ENCODE measurements at places on chromosomes 2 and 18.

DNA sequence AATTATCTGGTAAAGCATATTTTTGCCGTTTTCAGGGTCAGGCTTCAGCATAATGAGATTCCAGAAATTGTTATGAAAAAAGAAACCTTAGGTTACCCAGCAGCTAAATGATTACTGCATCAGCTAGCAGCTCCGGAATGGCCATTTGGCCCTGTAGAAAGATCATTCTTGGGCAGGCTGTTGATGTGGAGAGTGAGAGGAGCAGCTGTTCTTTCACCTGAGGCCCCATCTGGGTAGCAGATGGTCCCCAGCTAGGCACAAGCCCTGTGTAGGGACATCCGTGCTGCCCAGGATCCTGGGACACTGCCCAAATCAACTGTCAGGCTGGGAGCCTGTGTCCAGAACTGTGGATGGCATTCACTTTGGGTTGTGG is 61.8 kb downstream of the NEDD4L start:
- no peak for DNase-seq

DNA sequence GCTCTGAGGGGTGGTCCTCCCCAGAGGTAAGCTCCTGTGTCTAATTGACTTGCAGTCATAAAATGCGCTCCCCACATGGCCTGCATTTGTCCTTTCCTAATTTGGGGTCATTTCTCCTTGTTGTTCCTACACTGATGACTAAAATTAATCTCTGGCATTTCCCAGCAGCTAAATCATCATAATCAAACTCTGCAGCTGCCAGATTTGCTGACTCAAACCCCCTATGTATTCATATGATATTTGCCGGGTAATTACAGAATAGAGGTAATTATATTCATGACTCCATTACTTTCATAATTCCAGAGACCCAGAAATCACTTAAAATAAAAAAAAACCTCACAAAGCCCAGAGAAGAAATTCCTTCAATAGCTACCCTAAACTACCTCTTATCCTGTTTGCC is 331.4 kb upstream of the KLHL29 start:
- no peak for DNase-seq

GRCh38 chr2:122831649-122832048 is 1076.2 kb downstream of the TSN start:
- DNase-seq: no peak

DNA sequence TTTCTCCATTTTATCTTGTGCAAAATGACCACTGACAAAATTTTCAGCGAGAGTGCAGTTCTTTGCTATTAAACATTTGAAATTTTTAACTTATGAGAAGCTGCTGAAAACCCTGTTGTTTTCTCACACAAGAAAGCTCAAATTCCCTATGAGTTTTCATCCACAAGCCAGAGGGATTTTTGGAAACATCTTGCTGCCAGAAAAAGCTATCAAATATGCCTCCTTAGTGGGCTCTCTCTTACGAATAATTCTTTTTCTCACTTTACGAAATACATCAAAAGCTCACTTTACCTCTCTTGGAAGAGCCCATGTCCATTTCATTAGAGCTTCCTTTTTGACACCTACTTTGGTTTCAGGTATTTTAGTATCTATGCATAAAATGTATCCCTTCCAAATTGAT is 202.9 kb downstream of the KCNH7 start:
- no peak for DNase-seq

- no peak for DNase-seq
Measured at GRCh38 chr2:101734505-101735165, 37.1 kb downstream of the MAP4K4 start.

DNA sequence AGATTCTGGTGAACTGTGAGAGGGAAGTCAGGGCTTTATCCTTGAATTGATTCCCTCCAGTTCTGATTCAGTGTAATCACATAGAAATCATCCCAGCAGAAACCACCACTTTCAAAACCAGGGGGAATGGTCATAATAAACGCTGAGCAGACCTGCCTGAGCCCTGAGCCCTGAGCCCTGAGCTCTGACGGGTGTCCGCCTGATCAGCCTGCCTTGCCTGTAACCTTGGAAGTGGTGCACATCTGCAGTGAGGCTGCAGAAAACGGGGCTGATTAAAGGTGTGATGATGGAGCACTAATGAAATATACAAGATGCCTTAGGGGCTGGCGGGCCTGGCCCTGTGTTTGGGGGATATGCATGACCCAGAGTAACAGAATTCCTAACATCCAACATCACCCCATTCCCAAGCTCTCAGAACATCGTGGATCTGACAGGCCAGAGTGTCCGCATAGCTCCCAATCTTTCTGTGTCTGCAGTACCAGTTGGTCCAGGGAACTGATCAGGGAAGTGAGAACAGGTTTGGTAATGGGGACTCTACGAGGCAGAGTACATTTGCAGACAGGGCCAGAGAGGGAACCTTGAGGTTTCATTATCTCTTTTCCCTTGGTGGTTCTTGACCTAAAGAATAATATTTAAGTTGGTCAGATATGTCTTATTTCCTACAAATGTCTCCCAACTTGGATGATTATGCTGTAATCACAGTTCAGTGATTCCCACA is 37.8 kb downstream of the KCTD18 start:
- DNase-seq: no peak

DNA sequence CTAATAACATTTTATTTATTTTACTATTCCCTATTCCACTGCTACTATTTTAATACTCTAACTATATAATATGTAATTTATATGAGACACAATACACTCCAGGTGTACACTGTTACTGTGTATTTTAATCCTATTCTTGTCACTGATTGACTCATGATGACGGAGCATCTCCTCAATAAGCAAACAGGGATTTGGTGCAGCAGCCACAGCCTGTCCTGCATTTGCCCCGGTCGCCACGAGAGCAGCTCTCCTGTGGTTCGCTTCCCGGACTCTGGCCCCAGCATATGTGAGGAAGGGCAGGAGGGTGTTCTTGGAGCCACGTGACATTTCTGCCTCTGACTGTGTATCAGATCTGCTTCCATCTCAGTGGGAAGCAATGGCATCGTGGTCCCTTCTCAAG is 74.1 kb upstream of the PXDN start:
- DNase-seq: no peak

DNA sequence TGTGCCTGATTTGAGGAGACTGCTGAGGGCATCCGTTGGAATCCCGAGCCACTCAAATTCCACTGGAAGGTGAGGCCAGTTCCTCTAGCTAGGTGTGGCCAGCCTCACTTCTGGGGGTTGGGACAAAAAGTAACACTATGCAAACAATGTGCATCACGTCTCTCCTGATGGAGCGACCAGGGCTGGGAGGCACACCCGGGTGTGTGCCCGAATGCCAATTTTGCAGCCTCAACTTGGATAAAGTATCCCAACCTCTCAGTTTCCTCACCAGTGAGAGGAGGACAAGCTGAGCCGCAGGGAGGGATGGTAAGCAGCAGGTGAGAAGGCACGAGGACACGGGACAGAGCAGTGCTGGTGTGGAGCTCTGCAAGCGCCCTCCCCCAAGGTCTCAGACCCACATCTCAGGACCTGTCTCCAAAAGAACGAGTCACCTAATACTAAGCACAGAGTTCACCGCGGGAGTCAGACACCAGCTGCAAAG is 218.3 kb downstream of the HAUS1 start:
- no peak for DNase-seq

DNA sequence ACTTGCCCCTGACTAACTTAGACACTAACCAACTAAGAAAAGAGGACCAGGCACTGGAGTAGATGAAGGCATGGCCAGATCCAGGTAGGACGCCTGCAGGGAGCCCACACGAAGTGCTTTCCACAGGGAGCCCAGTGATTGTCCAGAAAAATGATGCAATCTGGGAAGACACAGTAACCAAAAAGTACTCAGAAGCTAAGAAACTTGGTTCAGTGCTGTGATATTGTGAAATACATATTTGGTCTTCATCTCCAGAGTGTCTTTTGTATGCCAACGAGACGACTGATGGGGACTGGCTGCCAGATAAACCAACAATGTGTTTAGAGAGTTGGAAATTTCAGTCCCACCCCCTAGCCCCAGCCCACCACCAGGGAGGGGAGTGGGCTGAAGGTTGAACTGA is 135.0 kb downstream of the SP3 start:
- DNase-seq: no peak

DNA sequence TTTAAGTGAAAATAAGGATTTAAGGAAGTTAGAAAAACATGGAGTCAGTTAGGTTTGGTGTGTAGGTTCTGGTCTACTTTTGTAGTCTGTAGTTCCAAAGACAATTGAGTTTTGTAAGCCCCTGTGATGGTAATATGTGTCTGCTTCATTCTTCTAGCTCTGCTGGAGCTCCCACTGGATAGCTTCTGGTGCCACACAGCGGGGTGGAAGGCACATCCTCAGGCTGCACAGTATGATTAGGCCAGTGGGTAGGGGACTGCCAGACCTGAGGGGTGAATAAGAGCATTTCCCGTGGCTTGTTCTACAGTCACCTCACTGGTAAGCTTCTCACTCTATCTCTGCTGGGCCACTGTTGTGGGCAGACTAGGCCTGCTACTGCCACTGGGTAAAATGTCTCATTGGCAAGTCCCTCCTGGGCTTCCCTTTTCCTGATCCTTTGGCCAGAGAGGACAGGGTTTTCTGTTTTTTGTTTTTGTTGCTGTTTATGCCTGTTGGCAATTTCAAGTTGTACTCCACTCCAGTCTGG is 44.5 kb downstream of the TMEM131 start:
- no peak for DNase-seq

GRCh38 chr2:201618744-201619662 is 24.3 kb downstream of the TMEM237 start:
- no peak for DNase-seq
